ENCODE measurements at places on chromosomes 11 and 22. TPM values are rescaled to one million over a fixed set of nuclear protein-coding genes. Genes with fewer than 3 reads are reported as not detected.

- no peak overlapping the region for H3K27ac ChIP-seq
- H3K4me3 ChIP-seq = no peak overlapping the region
- no peak for DNase-seq
- no peaks in the 10 kb centered on the region for H3K36me3 ChIP-seq
Observed at GRCh38 chr11:115581871-115582639, 77.8 kb upstream of the CADM1 start.

DNA sequence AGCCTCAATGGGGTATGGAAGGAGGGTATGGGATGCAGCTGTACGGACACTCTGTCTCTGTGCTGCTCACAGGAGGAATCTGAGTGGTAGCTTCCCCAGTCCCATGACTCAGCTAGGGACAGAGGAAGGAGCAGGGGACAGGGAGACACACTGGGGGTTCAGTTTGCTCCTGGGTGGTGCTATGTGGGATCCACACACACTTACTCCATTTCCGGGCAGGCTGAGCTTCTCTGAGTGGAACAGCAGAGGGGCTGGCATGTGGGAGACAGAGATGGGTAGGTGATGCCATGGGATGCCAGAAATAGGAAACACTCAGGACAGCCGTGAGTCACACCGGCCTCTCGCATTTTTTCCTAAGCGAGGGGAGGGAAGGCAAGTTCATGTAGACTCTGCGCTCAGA, 59.2 kb upstream of the KIRREL3 start:
- DNase-seq = no peak
- H3K4me3 ChIP-seq = no peak overlapping the region
- H3K4me1 ChIP-seq = peaks cover 15% of the 10 kb centered on the region
- H3K36me3 ChIP-seq = no peaks in the 10 kb centered on the region

GRCh38 chr22:34960005-34960404, 106.0 kb upstream of the ISX start:
- no peak overlapping the region for H3K27ac ChIP-seq
- no peak for DNase-seq
- no peaks in the 10 kb centered on the region for H3K36me3 ChIP-seq
- peaks cover 10% of the 10 kb centered on the region for H3K27me3 ChIP-seq

- peaks cover 4% of the 10 kb centered on the region for H3K27me3 ChIP-seq
- H3K4me1 ChIP-seq = no peaks in the 10 kb centered on the region
- no peak overlapping the region for H3K4me3 ChIP-seq
Observed at GRCh38 chr11:61930933-61931332, 13.6 kb upstream of the RAB3IL1 start.

GRCh38 chr11:76603202-76603601, 67.3 kb downstream of the LRRC32 start:
- DNase-seq = no peak
- no peak overlapping the region for H3K27ac ChIP-seq
- H3K4me3 ChIP-seq = no peak overlapping the region
- H3K4me1 ChIP-seq = peaks cover 7% of the 10 kb centered on the region

DNA sequence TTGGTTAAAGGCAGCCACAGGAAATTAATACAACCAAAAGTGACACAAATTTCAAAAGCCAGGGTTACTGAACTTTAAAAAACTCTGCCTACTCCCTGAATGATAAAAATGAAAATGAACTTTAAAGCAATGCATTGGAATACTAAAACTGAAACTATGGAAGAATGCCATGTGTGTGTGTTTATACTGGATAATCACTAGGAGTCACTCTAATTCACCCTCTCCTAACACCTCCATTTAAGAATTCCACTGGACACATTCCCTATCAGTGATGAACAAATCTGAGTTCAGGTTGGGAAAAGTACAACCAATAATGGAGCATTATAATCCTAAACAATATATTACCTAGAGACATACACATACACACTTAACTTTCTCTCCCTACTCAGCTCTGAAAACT, 27.5 kb upstream of the PLAAT3 start:
- no peaks in the 10 kb centered on the region for H3K4me1 ChIP-seq
- no peak overlapping the region for H3K4me3 ChIP-seq
- H3K36me3 ChIP-seq = peaks cover 9% of the 10 kb centered on the region
- DNase-seq = no peak

DNA sequence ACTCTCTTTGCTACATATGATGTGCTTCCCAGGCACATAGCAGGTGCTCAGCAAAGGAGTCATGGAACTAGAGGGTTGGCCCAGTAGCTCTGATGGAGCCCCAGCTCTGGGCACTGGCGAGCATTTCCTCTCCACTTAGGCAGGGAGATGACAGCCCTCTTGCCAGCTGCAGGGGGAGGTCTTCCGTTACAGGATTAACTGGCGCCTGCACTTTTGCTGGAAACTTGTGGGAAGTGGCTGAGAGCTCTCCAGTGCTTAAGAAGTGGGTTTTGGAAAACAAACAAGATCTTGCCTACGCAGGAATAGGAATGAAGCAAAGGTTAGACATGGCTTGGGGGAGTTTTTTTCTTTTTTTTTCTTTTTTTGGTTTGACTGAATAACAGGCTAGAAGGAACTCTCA, 75.5 kb downstream of the MICAL2 start:
- peaks cover 21% of the 10 kb centered on the region for H3K4me1 ChIP-seq
- H3K27me3 ChIP-seq = peaks cover 3% of the 10 kb centered on the region
- no peak for DNase-seq
- H3K4me3 ChIP-seq = no peak overlapping the region

GRCh38 chr22:44526779-44527126, 28.7 kb upstream of the RTL6 start:
- no peaks in the 10 kb centered on the region for H3K36me3 ChIP-seq
- no peak for DNase-seq
- no peak overlapping the region for H3K4me3 ChIP-seq

DNA sequence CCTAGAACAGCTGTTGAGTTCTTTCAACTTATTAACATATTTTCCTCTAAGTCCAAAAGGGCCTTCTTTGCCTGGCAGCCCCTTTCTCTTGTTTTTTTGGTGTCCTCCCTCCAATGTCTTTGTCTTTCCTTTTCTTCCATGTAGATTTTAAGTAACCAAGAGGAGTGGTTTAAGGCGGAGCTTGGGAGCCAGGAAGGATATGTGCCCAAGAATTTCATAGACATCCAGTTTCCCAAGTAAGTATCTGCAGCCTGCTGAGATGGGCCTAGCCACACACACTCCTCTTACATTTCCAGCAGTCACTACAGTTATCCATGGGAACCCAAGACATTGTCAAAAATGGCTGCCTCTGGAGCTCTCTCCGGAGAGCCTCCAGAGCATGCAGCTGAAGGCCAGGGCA, 4.5 kb upstream of the TMA7B start:
- H3K27me3 ChIP-seq = peaks cover 5% of the 10 kb centered on the region
- no peak overlapping the region for H3K4me3 ChIP-seq
- H3K36me3 ChIP-seq = peaks cover 13% of the 10 kb centered on the region
- H3K27ac ChIP-seq = no peak overlapping the region
- no peak for DNase-seq

DNA sequence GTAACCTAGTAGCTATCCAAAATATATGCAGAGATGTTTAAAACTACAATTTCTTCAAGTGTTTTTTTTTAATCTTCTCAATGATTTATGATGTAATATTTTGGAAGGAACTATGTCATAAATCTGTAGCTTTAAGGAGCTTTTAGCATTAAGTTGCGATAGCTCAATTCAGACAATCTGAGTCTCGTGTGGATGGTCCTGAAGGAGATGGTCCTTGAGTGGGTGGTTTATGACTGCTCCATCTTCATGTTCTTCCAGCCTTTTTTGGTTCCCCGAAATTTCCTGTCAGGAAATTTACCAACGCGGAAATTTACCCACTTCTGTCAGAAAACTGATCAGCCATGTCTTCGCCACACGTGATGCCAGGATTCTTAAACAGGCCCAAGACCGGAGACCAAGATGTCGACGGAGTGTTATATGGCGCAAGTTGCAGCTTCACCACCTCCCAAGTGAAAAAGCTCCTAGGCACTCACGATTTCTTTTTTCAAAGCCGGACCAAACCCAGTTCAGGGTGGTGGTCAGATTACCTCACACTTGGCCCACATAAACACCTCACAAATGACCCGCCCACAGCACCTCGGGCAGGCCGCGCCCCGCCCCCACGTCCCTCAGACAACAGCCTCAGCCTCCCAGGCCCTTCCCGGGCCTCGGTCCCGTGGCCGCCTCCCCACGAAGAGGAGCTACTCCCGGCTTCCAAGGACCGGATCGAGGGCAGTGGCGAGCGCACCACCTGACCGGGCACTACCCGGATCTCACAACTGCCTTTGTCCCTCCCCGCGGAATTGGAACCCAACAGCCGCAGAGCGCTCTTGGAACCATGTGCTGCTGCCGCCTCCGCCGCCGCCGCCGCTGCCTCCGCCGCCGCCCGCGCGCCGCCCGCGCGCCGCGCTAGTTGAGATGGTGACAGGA, at the start of gene MORC2:
MORC2 (minus strand) TSS at position 760 of the 909 bp plus-strand sequence. CDS start 885 bp downstream, outside the sequence.
- peaks cover 59% of the 10 kb centered on the region for H3K4me1 ChIP-seq
- peaks cover 12% of the 10 kb centered on the region for H3K27me3 ChIP-seq
- DNase-seq = peak; percentile 65

DNA sequence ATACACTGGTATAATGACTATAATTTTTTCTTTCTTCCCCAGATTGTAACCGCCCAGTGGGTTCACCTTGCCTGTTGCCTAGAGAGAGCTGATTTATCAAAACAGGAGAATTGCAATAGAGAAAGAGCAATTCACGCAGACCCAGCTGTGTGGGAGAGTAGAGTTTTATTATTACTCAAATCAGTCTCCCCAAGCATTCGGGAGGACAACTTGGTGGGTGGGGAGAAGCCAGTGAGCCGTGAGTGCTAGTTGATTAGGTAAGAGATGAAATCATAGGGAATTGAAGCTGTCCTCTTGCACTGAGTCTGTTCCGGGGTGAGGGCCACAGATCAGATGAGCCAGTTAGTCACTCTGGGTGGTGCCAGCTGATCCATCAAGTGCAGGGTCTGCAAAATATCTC, 73.2 kb downstream of the SLC35F2 start:
- no peaks in the 10 kb centered on the region for H3K4me1 ChIP-seq
- H3K36me3 ChIP-seq = no peaks in the 10 kb centered on the region
- no peak overlapping the region for H3K4me3 ChIP-seq
- no peak overlapping the region for H3K27ac ChIP-seq
- DNase-seq = no peak

DNA sequence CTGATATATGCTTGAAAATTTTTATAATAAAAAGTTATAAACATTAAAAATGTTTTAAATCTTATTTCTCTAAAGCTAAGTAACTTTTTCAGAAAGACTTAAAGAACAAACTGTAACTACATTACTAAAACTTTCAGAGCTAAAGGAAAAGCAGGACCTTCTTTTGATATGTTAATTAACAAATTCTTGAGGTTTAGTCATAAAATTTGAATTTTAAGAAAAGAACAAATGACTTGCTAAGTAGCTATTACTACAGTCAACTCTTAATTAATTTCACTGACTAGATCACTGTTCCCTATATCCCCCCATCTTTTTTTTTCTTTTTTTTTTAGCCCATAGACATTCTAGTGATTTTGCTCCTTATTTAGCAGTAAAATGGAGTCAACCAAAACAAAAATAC, 344.4 kb downstream of the LRRC4C start:
- H3K27ac ChIP-seq = no peak overlapping the region
- no peak for DNase-seq
- H3K4me1 ChIP-seq = no peaks in the 10 kb centered on the region
- H3K4me3 ChIP-seq = no peak overlapping the region
- H3K36me3 ChIP-seq = no peaks in the 10 kb centered on the region
- H3K27me3 ChIP-seq = no peaks in the 10 kb centered on the region

DNA sequence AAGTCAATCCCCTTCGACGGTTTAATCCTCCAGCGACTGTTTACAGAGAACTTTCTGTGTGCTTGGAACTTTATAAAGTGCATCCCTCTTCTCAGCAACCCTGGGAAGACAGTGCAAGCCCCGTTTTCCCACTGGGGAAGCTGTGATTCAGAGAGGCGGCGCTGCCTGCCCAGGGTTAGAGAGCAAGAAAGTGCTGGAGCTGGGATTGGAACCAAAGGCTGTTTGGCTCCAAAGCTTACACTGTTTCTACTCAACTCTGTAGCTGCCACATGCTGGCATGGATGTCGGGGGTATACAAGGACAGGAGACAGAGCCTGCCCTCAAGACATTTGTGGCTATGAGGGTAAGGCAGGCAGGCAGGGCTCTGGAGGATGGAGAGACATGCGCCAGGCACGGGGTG, 13.0 kb downstream of the FBLN1 start:
- no peak for DNase-seq
- no peak overlapping the region for H3K4me3 ChIP-seq
- peaks cover 23% of the 10 kb centered on the region for H3K4me1 ChIP-seq
- no peak overlapping the region for H3K27ac ChIP-seq
- H3K36me3 ChIP-seq = peaks cover 6% of the 10 kb centered on the region

GRCh38 chr22:46791201-46791731, 28.8 kb downstream of the TBC1D22A start:
- H3K36me3 ChIP-seq = no peaks in the 10 kb centered on the region
- peak overlapping the region; percentile 64 for H3K27ac ChIP-seq
- H3K27me3 ChIP-seq = peaks cover 3% of the 10 kb centered on the region
- DNase-seq = no peak

DNA sequence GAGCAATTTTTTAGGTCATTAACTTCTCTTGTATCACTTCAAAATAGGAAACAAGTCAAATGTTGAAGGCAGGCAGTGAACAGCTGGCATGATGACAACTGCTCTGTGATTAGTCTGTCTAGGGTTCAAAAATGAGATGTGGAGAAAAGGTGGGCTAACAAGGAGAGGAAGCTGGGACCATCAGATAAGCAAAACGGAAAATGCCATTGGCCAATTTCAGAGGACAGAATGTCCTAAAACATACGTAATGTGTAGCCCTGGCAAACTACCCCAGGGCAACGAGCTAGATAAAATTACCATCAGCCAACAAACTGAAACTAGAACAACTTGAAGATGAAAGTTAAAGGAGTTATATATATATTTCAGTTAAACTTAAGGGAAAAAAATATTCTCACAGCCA, 93.2 kb downstream of the RELT start:
- H3K36me3 ChIP-seq = no peaks in the 10 kb centered on the region
- no peaks in the 10 kb centered on the region for H3K27me3 ChIP-seq

GRCh38 chr11:83205608-83206185, 12.2 kb downstream of the ANKRD42 start:
- H3K27ac ChIP-seq = no peak overlapping the region
- no peaks in the 10 kb centered on the region for H3K27me3 ChIP-seq
- peaks cover 6% of the 10 kb centered on the region for H3K4me1 ChIP-seq
- H3K4me3 ChIP-seq = no peak overlapping the region
- DNase-seq = no peak

DNA sequence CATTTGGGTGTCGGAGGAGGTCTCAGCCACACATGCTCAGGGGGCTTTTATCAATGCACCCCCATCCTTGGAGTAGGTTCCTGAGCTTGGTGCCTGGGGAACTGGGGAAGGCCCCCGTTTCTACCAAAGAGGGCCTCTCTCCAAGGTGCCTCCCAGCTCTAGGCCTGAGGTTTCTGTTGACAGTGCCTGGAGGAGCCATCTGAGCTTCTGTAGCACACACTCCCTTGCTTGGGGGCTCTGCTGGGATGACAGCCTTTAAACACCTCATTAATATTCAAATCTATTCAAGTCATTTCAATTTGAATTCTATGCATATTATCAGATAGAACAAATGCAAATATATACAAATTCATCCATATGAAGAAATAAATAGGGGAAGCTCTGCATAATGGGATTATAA, 18.9 kb downstream of the KIRREL3 start:
- peaks cover 4% of the 10 kb centered on the region for H3K4me1 ChIP-seq
- H3K27me3 ChIP-seq = peaks cover 5% of the 10 kb centered on the region
- H3K27ac ChIP-seq = no peak overlapping the region
- no peaks in the 10 kb centered on the region for H3K36me3 ChIP-seq
- no peak overlapping the region for H3K4me3 ChIP-seq

The SLC2A11 gene
- total RNA-seq = 9.2 TPM

The OR10V1 gene
- not detected for total RNA-seq

The BARX2 gene
- 0.18 TPM for total RNA-seq

The LMO1 gene
- not detected for total RNA-seq

The PDE3B gene
- 4.0 TPM for total RNA-seq

The CARD18 gene
- not detected for total RNA-seq

The MN1 gene
- 9.9 TPM for total RNA-seq

The VSIG10L2 gene
- total RNA-seq = not detected

The SCN4B gene
- total RNA-seq = 3.1 TPM

The APOA1 gene
- total RNA-seq = 1.2 TPM

The CLTCL1 gene
- 13.5 TPM for total RNA-seq

The ADAMTS8 gene
- total RNA-seq = 0.31 TPM

Measured in endothelial cell (in vitro differentiated cells).